Stimulated activated CD4-positive, alpha-beta T cell treated with anti-CD3 and anti-CD28 coated beads, Interleukin-15, amount 100 ng/mL, for 1 hour (primary cell): ENCODE measurements at places on chromosomes 4 and X.

- DNase-seq = no peak
Observed at GRCh38 chr4:140099983-140100382, 54.0 kb downstream of the MAML3 start.

GRCh38 chr4:61152433-61152832 is 47.7 kb upstream of the ADGRL3 start:
- DNase-seq = no peak

GRCh38 chr4:174860588-174860987 is 31.5 kb upstream of the GLRA3 start:
- DNase-seq = no peak

DNA sequence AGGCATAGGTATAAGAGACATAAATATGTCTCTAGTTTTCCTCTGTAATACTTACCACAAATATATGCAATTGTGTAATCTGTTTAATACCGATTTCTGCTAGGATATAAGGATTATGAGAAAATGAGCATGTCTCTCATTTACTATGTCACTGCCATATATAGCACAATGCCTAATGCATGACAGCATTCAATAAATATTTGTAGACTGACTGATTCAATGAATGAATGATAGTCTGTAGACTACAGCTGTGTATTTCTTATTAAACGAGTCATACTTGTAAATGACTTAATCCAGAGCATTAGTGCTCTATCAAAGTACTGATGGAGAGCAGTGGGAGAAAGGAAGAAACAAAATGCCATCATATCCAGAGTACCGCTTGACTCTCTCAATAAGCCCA is 175.6 kb downstream of the PPP3CA start:
- DNase-seq = no peak

DNA sequence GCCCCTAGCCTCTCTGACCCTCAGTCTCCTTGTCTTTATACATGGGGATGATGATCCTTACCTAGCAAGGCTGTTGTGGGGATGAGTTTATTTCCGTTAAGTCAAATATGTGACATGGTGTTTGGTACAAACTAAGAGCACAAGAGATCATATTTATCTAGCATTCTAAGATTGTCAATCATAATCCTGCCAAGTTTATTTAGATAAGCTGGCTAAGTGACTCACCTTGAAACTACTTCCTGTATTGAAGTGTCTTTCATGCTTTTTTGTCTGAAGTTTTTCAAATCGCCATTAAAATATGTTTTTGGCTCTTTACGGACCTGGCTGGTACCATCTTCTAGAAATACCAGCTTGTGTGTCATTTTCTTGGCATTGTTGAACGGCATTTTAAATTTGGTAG is 30.7 kb downstream of the MAP7D3 start:
- DNase-seq = no peak

GRCh38 chrX:39931529-39932282 is 166.1 kb downstream of the BCOR start:
- no peak for DNase-seq

- DNase-seq = no peak
Observed at GRCh38 chr4:76688619-76689144, 209.3 kb downstream of the SOWAHB start.

- no peak for DNase-seq
Observed at GRCh38 chr4:7753931-7754465, 185.7 kb downstream of the AFAP1 start.

DNA sequence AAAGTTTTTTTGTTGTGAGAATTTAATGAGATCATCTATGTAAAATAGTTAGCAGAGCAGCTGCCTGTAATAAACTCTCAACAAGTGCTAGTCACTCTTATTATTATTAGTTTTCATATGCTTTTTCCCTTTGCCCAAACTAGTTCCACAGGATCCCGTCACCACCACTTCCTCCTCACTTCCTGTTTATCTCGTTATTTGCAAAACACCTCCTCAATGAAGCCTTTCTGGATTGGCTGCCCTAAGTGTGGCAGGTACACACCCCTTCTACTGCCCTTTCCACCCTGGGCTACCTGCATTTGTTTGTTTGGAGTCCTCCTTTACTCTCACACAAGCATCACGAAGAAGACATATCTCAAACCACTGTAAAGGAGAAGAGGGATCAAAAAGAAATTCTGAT is 54.4 kb upstream of the KLF3 start:
- DNase-seq = no peak

DNA sequence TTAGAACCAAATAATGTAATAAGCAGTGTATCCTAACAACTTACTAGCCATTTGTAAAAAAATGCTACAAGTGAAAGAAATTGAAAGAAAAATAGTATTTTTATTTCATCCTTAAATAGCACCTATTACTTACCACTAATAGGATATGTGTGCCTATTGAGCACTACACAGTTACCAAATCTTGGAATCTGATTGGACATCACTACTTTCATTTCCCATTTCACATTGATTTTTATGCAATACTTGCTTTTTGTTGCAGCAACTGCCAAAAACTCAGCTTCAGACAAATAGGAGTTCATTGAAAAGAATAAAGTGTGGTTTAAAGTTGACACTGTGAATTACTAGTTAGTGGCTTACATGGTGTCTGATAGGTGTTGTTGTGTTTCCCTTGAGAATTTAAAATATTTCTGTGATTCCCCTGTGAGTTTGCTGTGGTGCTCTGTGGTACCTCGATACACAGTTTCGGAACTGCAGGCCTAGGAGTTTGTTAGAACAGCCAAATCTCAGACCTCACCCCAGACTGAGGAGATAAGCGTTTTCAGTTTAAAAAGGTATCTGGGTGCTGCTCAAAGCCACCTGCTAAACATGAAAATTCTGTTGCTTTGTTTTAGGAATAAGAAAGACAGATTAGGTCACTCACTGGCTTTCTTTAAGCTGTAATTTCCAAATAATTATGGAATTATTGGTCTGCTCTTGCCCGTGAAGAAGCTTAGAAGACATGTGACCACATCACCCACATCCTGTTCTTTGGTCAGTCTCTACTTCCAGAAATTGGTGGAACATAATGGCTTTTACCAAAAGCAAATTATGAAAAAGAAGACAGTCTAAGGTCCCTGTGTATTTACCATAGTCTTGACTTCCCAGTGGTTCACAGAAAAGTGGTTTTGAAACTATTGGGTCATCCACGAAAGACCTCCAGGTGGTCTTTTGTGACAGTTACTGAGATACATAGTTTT is 97.8 kb downstream of the SYTL5 start:
- DNase-seq = no peak

DNA sequence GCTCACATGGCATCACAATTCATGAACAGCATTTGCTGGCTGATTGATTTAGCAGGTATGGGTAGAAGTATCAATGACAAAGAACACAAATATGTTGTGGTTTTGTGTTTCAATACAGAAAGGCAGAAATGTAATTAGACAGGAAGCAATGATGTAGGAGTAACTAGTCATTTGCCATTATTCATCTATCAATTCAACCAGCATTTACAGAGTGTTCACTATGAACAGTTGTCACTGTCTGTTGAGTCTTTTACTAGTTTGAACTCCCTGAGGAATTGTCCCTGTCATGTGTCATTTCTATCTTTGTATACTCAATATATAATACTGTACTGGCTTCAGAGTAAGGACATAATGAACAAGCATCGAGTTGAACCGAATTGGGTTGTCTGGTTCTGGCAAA is 51.5 kb upstream of the ARHGAP24 start:
- DNase-seq = no peak
